ENCODE measurements at places on chromosomes 5 and 9.

- DNase-seq = no peak
These were observed 443.1 kb upstream of the ZNF608 start for GRCh38 chr5:125189531-125189941.

GRCh38 chr5:83077662-83078261 lies 415 bp downstream of the XRCC4 start:
- no peak for DNase-seq

DNA sequence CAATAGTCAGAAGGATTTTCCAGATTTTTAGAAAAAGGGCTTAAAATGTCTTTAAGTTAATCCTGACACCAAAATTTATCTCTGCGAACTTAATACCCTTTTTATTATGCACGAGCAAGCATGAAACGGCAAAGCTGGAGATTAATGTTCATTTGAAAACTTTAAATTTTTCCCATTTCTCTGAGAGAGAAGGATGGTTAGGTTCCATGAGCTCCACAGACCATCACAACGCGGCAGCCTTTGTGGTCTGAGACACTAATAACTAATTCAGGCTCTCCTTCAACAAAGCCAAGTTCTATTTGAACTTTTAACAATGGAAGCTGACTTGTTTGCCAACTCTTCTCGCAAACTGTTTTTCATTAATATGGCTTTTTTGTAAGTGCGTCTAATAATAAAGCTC lies 94.7 kb downstream of the MYO10 start:
- no peak for DNase-seq

- DNase-seq = no peak
These were observed at the start of gene P4HA2 for GRCh38 chr5:132227485-132228240. Gene P4HA2 (minus strand): TSS chr5:132227853. CDS start chr5:132218626, 9,227 bp downstream.

GRCh38 chr5:76403766-76404222 lies 709 bp downstream of the IQGAP2 start:
- no peak for DNase-seq

DNA sequence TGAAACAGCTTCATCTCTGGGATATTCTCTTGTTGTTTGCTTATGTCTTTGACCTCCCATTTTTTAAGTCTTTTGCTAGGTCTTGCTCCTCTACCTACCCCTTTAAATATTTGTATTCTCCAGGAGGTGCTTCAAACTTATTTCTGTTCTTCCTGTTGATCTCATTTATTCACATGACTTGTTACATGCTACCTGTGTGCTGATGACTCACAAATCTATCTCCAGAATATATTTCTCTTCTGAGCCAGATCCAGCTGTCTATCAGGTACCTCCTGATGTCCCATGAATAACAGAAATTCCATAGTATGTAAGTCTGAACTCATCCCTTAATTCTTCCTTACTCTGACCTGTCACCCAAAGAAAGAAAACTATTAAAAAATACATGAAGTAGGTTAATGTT lies 11.0 kb downstream of the NIPBL start:
- DNase-seq = no peak

- DNase-seq = peak; percentile 71
These were observed 147.1 kb downstream of the ZNF608 start for GRCh38 chr5:124599028-124599973.

DNA sequence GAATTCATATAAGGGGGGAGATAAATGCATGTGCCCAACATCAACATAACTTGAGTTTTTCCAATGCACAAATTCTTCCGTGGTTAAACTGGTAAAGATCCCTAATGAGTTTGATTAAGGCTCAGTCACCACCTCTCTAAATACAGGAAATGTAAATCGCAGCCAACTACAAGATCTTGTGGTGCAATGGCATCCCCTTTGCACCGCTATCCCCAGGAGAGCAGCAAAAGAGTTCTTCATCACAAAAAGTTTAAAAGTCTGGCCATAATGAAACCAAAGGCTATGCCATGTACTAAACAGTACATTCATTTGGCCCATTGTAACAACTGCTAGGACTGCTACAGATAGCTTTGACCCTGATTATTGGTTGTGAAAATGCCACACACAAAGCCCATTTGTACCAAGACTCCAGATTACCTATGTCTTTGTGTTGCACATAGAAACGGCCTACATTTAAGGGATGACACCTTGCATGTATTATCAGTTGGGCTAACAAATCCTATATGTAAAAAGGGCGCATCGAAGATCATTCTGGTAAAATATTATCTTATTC lies 44.5 kb downstream of the ZNF608 start:
- no peak for DNase-seq

- no peak for DNase-seq
These were observed 38.0 kb downstream of the OSMR start for GRCh38 chr5:38883842-38884241.

GRCh38 chr9:13721481-13722235 lies 442.2 kb upstream of the MPDZ start:
- no peak for DNase-seq

GRCh38 chr5:144403058-144403457 lies 232.4 kb downstream of the KCTD16 start:
- no peak for DNase-seq

- DNase-seq = no peak
These were observed 1.6 kb downstream of the NINJ1 start for GRCh38 chr9:93132287-93132927.

DNA sequence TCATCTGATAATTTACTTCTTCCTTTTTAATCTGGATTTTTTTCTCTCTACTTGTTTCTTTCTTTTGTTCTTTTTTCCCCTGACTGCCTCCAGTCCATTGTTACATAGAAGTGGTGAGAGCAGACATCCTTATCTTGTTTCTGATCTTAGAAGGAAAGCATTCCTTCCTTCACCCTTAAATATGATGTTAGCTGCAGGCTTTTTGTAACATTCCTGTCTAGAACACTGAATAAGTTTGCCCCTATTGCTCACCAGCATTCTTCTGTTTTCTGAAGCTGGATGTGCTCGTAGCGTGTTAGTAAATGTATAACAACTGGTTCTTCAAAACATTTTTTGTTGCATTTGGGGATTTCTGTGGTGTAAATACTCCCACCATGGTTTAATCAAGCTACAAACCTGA lies 136.7 kb upstream of the NFIL3 start:
- DNase-seq = no peak

GRCh38 chr9:137112564-137113384 lies 1.8 kb downstream of the DPP7 start:
- no peak for DNase-seq

- DNase-seq = no peak
These were observed 588.3 kb downstream of the EBF1 start for GRCh38 chr5:158511454-158511853.

- DNase-seq = no peak
These were observed 147.6 kb downstream of the ST8SIA4 start for GRCh38 chr5:100755435-100755834.

- no peak for DNase-seq
These were observed 86.2 kb downstream of the TTC39B start for GRCh38 chr9:15220658-15221318.

DNA sequence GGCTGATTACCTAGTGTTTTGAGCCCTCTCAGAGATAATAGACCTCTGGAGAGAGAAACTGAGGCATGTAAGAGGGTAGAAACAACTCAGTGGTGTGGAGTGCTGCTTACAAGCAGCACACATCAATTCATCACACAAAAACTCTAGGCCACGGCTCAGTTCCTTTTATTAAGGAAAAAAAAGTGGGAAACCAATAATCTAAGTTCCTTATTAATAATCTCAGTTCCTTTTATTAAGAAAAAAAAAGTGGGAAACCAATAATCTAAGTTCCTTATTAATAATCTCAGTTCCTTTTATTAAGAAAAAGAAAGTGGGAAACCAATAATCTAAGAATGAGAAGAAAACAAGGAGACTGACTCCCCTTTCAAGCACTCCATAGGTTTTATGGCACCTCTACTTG lies 28.0 kb downstream of the TXNDC8 start:
- DNase-seq = no peak

DNA sequence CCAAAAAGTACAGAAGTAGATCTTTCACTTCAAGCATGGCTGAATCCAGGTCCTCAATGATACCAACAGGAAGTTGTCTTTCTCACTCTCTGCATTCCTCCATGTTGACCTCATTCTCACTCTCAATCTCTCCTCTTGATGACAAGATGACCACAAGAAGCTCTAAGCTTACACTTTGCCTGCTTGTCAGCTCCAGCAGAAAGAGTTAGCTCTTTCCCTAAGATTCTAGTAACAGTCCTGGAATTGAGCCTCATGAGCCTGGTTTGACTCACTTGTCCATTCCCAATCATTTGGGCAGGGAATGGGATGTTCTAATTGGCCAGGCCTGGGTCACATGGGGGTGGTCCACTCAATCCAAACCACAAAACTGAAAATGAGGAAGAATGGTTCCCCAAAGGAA lies 3.3 kb upstream of the CLTA start:
- peak; percentile 26 for DNase-seq

DNA sequence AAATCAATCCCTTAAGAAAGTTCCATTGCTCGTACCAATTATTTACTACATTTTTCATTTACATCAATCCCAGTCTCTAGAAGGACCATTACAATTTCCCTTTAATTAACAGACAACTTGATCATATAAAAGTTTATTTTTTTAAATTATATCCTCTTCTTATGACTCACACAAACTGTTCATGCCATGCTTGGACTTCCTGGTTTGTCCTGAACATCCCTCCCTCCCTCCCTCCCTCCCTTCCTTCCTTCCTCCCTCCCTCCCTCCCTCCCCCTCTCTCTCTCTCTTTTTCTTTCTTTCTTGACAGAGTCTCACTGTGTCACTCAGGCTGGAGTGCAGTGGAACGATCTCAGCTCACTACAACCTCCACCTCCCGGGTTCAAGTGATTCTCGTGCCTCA lies 11.6 kb upstream of the CLTB start:
- no peak for DNase-seq

- no peak for DNase-seq
These were observed 287.0 kb downstream of the PIK3R1 start for GRCh38 chr5:68502531-68502930.

- DNase-seq = no peak
These were observed 114.7 kb upstream of the CXCL14 start for GRCh38 chr5:135693371-135693955.

DNA sequence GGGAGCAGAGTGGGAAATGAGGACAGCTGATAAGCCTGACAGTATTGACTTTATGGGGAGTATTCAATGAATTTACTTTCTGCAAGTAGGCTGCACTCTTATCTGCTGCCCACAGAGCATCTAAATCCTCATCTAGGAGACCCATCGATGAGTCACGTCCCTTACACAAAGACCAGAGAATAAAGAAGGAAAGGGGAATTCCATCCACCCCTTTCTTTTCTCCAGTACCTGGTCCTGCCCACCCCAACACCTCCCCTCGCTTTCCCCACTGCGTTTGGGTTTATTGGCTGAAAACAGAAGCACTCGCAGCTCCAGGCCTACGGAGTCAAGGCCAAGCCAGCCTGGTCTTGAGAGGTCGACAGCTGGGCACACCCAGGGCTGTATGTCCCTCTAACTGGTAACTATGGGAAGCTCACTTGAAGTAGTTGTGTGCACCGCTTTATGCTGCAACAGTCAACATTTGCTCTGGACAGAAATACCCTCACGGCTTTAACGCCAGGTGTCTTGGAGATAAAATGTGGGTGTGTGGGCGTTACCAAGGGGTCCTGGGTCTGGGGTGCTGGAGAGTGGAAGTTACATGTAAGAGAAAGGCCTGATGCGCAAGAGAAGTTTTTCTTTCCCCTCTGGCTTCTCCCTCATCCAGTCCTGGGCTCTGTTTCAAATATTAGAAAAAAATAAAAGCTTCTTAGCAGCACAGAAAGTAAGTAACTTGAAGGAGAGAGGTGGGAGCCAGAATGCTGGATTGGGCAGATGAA lies 14.5 kb upstream of the TAL2 start:
- no peak for DNase-seq

GRCh38 chr5:24649531-24649930 lies 4.8 kb upstream of the CDH10 start:
- no peak for DNase-seq

DNA sequence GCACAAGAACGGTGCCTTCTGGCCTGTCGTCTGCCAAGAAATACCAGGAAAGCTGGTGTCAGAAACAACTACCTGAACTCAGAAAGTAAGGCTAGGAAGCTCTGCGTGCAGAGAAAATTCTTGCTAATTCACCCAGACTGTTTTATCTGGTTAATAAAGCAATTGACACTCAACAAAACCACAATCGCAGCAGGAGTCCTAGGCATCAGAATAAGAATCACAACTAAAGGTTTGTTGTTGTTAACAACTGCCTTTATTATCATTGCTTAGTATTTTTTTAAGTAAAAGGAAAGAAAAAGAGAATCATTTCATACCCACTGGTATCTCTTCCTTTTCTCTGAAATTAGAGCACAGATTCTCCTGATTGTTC lies 3.9 kb upstream of the ISL1 start:
- no peak for DNase-seq

DNA sequence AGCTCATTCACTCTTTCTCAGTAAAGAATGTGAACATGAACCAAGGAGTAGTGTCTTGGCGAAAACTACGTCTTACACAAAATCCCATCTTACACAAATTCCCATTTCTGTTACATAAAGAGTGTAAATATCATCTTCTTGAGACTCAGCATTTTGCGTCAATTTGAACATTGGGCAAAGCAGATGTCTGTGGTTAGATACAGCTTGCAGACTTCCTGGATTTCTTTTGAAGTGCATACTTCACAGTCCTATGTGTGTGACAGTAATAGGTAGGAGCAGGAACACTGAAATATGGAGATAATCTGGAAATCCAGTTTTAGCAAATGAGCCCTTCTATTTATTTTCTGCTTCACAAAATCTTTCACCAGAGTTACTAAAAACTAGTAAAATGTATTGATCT lies 58.8 kb downstream of the C6 start:
- DNase-seq = no peak

DNA sequence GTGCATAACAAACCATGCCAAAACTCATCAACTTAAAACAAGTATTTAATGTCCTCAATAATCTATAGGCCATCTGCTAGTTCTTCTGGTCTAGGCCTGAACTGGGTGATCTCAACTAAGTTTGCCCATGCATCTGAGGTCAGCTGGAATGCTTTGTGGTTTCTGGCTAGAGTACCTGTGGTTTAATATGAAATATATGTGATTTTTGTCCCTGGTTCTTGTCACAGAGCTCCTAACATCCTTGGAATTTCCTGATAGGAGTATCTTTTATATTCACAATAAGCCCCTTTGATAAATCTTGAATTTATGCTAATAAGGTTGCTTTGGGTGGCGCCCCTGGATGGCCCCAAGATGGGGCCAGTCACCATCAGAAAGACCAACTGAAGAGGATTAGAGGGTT lies 535.9 kb downstream of the DNAH5 start:
- peak; percentile 49 for DNase-seq

- DNase-seq = no peak
These were observed 81.3 kb downstream of the PIK3R1 start for GRCh38 chr5:68296895-68297294.

- DNase-seq = no peak
These were observed 529.7 kb upstream of the ZNF608 start for GRCh38 chr5:125276096-125276495.

GRCh38 chr5:64827703-64828102 lies 59.0 kb downstream of the CWC27 start:
- DNase-seq = no peak

DNA sequence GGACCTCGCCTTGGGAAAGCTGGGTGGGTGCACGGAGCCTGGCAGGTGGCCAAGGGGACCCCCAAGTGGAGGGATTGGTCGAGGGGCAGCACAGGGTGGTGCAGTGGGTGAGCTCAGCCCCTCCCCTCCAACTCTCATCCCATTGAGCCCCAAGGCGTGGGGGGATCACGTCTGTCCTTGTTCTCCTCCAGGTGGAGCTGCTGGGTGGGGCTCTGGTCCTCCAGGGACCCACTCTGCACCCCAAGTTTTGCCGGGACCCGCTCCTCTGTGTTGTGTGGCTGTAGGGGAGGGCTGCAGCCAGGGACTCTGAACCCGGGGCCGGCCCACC lies 3.6 kb upstream of the FUT7 start:
- DNase-seq = no peak

GRCh38 chr9:4581861-4582565 lies 80.1 kb upstream of the PLPP6 start:
- no peak for DNase-seq
